ENCODE measurements at places on chromosomes 2 and 18.

GRCh38 chr2:28093768-28094167, 203.2 kb downstream of the BABAM2 start:
- no peak for DNase-seq

GRCh38 chr2:7007488-7007845, 90.3 kb downstream of the RNF144A start:
- no peak for DNase-seq

GRCh38 chr18:66872277-66872676, 268.4 kb upstream of the CDH19 start:
- DNase-seq, result peak; percentile 46

DNA sequence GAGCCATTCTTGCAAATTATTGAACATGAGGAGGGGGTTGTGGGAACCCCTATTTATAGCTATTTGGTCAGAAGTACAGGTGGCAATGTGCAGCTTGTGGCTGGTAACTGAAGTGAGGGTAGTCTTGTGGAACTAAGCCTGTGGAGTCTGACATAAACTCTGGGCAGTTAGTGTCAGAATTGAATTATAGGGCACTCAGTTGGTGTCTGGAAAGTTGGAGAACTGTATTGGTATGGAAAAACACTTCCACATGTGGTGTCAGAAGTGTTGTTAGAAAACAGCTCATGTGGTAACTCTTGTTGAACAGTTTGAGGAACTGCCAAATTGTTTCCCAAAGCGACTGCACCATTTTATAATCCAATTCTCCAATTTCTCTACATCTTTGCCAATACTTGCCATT, 7.5 kb downstream of the RALBP1 start:
- no peak for DNase-seq

DNA sequence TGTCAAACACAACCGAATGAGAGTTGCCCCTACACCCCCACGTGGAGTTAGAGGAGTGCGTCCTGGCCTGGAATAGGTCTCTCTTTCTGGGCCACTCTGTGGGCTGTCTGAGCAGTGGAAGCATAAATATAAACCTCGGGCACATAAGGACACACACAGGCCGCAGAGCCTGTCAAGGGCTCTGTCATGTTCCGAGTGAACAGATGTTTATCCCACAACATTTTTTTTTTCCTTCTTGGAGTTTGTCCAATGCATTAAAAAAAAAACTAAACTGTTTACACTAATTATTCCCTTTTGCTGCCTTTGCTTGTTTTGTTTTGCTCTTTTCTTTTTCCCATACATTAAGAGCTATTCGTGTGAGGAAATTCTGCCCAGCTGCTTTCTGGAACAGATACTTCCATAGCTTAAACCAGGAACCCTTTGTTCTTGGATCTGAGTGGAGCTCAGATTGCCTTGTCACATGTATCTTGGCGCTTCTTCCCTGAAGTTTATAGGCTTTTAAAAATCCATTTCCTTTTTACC, 228.3 kb upstream of the FOSL2 start:
- DNase-seq, result no peak

- no peak for DNase-seq
These were observed 77.3 kb downstream of the XDH start for GRCh38 chr2:31337197-31337596.

DNA sequence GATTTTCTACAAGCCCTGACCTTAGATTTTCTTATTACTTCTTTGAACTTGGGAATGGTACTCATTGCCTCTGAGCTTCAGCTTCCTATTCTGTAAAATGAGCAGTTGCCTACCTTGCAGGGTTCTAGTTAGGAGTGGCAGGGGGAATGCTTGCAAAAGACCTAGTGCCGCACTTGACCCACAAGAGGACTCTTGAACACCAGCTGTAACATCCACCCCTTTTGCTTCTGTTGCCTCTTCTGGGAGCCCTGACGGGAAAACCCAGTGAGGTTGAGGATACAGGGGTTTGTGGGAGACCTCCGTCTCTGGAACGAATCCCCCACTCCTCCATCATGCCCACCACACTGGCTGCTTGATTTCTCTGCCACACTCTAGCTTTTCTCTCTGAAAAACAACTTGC, 27.1 kb upstream of the LBH start:
- DNase-seq, result no peak

DNA sequence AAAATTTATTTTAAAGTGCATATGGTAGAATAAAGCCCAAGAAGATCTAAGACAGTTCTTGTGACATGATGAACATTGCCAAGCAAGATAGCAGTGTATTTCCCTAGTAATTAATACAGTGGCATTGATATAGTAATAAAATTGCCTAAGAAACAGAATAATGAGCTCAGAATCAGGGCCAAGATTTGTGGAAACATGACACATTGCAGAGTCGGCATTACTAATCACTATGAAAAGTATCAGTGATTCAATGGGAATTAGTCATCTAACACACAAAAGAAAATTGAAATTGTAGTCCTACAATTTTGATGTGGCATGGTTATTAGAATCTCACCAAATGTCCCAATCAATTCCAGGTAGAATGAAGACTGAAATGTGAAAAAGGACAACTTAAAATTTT, 243.0 kb upstream of the CYRIA start:
- DNase-seq, result no peak

- DNase-seq, result peak; percentile 13
These were observed 263.7 kb upstream of the REV1 start for GRCh38 chr2:99753505-99753904.

- DNase-seq, result no peak
These were observed 62.3 kb upstream of the DAPL1 start for GRCh38 chr2:158732573-158733429.

DNA sequence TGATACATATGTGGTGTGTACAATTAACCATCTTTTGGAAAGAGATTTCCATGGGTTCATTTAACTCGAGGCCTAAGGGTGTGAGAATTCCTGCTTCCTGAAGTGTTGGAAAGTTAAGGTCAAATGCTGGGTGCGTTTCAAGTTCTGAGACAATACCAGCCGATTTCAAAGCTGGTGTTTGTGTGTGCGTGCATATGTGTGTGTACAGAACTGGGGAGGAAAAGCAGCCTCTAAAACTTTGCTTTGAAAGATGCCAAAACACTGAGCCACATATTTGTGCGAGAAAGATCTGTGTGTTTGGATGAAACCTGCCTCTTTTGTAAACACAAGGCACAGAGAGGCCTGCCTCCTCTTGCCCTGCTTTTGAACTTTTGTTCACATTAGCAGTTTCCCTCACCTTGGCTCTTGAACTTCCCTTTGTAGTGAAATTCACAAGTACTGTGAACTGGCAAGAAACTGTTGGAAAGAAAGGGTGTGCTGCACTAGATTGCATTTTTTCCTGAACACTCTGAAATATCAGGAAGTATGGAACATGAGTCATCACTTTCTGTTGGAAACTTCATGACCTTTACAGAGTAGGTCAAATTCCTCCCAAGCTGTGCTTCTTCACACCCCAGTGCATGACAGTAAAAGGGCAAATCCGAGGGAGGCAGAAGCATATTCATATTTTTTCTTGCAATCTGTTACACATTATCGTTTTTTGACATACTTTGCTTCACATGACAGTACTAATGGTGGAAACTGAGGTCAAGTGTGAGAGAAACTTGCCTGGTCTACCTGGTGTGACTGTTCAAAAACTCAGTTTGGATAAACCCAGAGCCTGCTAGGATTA, 20.0 kb upstream of the CAVIN2 start:
- DNase-seq, result no peak

- peak; percentile 52 for DNase-seq
These were observed 233.7 kb downstream of the METTL4 start for GRCh38 chr18:2337552-2338141.

GRCh38 chr2:113886479-113887008, 3.3 kb upstream of the ACTR3 start:
- DNase-seq, result peak; percentile 85

GRCh38 chr2:107585851-107586250, 240.8 kb upstream of the RGPD4 start:
- no peak for DNase-seq

- no peak for DNase-seq
These were observed 90.3 kb upstream of the LCLAT1 start for GRCh38 chr2:30356776-30357175.

- no peak for DNase-seq
These were observed 39.8 kb downstream of the SLC66A2 start for GRCh38 chr18:79911344-79912270.

GRCh38 chr2:205555566-205556230, 126.6 kb upstream of the NRP2 start:
- DNase-seq, result no peak

- no peak for DNase-seq
These were observed 54.6 kb downstream of the IL1R2 start for GRCh38 chr2:102046135-102046986.

GRCh38 chr2:64140665-64141200, 3.5 kb downstream of the PELI1 start:
- no peak for DNase-seq

DNA sequence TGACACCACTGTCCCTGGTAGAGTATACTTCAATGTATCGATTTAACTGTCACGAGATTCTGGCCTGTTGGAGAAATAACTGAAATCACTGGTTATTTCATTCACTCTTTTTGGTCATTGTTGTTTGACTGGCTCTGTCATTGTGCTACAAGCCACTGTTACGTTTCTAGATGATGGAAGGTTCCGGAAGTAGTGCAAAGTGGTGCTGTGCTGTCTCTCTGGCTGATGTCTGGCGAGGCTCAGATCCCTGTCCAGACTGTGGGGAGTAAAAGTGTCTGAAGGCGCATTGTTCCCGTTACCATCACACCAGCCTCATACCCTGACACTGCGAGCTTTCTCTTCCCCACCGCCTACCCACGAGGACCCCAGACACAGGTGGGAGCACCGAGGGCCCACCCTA, 11.7 kb downstream of the CNDP1 start:
- DNase-seq, result no peak

DNA sequence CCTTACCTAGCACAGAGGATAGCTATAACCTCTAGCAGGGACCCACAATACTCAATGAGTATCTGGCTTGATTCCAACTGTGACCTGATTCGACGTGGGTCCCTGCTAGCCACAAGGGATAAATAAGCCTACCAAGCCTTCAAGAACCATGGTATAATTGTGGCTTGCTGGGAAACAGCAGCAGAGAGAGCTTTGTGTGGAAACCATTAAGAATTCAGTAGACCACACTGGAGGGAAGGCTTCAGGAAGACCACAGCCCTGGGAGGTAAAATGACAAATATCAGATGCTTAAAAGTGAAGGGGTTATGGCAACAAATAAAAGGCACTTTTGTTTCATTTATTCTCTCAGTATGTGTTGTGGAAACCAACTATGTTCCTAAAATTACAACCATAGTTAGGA, 82.6 kb upstream of the WIPF1 start:
- DNase-seq, result no peak

DNA sequence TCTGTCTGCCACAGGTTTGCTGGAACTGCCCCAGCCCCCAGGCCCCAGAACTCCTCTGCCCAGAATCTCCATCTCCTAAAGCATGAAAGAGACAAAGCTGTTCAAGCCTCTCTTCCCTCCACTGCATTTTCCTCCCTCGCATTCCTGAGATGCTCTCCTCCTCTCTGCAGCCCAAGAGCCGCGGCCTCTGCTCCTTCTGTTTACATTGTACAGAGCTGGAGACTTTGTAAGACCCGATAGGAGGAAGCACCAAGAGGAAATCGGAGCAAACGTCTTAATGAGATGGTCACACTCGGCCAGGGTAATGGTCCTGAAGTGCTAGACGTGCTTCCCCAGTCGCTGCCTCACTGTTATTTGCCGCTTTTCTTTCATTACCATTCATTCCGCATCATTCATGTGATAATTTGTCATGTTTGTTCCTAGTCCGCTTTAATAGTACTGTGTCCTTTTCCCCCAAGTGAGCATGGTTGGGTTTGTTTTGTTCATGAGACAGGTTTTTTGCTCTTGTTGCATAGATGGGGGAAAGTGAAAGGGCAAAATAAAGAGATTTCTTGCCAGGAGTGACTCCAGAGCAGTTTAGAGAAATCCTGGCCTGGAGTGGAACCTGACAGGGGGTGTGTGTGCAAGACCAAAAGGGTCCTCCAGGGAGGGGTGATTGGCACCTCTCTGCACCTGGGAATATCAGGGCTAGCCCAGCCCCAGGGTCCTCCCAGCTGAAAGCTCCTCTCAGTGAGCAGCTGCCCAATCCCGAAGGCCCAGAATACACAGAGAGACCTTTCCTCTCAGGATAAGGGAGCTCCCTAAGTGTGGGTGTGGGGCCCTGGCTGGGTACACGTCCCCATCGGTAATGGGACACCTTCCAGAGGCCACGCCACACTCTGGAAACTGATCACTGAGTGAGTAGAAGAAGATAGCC, 44.9 kb upstream of the ID2 start:
- DNase-seq, result no peak

DNA sequence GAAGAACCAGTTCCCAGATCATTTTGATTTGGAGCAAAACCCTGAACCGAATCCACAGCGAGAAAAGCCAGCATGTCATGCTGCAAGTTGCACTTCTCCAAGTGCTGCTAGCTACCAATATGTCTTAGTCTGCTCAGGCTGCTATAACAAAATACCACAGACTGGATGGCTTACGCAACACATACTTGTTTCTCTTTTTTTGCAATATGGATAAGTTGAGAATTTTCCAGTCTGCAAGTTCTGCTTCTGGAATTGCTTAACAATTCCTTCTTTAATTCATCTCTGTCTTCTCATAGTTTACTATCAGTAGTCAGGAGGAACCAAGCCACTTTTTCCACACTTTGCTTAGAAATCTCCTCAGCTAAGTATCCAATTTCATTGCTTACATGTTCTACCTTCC, 105.9 kb upstream of the RBBP8 start:
- peak; percentile 16 for DNase-seq

DNA sequence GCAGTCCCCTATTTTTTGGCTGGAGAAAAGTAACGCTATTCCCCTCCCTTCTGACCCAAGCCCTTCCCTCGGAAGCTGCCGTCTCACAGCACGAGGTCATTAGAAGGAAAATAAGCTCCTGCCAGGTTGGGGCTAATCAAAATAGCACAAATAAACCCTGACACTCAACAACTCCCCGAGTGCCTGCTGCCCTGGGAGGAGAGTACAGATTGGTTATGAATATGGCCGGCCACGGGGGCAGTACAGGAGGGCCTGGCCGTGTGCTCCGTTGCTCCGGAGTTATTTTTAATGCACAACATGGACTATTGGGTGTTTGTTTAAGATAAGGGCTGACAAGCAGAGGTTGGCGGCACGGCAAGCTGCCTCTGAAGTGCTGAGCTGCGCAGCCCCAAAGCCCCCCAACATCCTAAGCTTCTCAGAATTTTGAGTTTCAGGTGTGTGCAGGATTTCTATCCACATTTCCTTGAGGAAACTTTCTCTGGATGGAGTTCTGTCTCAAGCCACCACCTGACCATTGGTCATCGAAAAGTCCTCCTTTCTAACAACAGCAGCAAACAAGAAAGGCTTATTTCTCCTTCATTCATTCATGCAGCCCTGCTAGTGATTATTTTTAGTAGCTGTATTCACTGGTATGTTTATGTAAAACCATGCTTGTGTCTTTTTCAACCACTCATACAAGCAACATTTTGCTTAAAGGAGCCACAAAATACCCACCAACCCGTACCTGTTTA, 58.7 kb downstream of the PAX3 start:
- DNase-seq, result peak; percentile 1

GRCh38 chr2:164954954-164955701, at the start of gene SLC38A11:
Gene SLC38A11, minus strand, starts transcription at chr2:164955525. Its CDS starts 278 bp downstream, at chr2:164955247.
- peak; percentile 62 for DNase-seq

- peak; percentile 50 for DNase-seq
These were observed 619 bp downstream of the GALM start for GRCh38 chr2:38666556-38666910.
